ENCODE measurements at places on chromosomes 4 and X.

- DNase-seq = no peak
These were observed 28.2 kb downstream of the F11 start for GRCh38 chr4:186294160-186294559.

DNA sequence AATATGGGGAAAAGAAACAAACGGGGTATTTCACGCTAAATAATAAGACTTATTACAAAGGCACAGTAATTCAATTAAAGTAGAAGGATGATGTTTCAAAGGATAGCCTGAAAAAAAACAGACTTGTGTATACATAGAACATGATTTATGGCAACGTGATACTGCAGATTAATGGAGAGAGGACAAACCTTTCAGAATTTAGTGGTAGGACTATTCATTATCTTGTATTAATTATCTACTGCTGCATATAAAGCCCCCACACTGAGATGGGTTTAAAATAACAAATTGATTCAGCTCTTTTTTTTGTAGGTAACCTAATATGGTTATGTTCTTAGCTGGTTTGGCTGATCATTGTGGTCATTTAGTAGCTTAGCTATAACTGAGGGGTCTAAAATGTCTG lies 1269.0 kb downstream of the FSTL5 start:
- no peak for DNase-seq

DNA sequence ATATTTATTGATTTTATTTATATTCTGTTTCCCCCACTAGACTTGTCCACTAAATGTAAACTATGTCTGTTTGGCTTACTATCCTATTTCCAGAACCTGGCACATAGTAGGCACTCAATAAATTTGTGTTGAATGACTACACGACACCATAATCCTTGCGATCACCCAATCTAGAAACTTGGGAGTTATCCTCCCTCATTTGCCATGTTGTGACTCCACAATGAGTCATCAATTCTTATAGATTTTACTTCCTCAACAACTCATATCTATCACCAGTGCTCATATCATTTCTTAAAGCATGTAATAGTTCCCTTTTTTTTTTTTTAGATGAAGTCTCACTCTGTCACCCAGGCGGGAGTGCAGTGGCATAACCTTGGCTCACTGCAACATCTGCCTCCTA lies 39.9 kb upstream of the VAMP7 start:
- no peak for DNase-seq

DNA sequence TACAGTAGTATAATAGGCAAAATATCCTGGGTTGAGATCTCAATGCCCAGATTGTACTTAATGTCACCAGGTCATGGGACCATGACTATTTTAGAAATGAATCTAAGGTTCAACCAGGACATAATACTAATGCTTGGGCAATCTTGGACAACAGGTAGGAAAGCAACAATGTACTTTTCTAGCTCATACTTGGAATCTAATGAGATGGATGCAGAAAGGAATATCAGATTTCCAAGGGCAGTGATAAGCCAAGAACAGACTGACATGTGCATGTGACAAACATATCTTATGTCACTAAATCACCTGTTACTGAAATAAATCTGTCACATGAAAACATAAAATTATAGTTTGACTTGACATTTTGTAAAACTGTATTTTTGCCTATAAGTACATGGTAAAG lies 51.1 kb downstream of the RPS6KA3 start:
- no peak for DNase-seq

- DNase-seq = no peak
These were observed 23.5 kb downstream of the UVSSA start for GRCh38 chr4:1370321-1371124.

DNA sequence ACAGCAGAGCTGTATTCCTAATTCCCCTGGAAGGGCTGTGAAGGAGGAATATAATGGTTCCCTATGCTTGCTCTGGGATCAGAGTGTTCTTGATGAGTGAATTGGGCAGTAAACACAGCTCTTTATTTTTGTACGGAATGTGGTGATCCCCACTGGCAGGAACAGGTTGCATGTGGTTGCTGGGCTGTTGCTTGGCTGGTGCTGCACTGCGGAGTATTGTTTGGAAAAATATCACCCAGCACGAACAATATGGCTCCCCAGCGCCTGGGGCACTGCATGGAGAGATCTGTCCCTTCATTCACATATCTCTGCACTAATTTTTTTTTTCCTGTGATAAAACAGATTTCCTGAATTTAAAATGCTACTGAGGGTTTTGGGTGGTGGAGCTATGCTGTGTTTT lies 119.7 kb downstream of the MGST2 start:
- no peak for DNase-seq

- DNase-seq = no peak
These were observed 828 bp upstream of the BBS12 start for GRCh38 chr4:122731676-122732075.

GRCh38 chrX:136975684-136976470 lies 57.9 kb downstream of the GPR101 start:
- DNase-seq = no peak

DNA sequence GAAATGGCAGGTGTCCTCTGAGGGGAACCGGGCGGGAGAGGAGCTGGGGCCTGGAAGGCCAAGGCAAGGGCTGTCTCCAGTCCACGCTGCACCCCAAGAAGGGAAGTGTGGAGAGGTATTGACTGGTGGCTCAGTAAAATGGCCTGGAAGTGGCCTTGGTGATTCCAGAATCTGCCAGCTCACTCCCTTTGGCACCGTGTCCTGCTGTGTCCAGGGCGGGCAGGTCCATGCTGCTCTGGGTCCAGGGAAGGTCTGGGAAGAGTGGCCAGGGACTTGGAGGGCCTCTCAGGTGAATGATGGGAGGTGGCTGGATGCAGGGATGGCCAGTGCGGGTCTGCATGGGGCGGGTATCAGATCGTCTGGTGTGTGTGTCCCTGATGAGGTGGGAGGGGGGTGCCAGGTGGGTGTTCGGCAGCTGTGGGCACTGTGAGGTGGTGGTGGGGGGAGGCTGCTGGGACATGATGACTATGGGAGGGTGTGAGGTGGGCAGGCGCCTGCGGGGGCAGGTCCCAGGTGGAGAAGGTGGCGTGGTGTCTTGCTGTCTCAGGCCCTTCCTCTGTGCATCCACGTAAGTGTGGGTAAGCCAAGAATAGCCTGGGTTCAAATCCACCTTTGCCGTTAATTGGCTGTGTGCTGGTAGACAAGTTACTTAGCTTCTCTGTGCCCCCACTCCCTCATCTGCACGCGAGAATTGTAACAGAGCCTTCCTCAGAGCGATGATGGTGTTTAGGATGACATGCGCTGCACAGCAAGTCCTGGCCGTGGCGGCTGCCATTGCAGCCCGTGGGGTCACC lies 17.7 kb downstream of the RGS12 start:
- DNase-seq = no peak

DNA sequence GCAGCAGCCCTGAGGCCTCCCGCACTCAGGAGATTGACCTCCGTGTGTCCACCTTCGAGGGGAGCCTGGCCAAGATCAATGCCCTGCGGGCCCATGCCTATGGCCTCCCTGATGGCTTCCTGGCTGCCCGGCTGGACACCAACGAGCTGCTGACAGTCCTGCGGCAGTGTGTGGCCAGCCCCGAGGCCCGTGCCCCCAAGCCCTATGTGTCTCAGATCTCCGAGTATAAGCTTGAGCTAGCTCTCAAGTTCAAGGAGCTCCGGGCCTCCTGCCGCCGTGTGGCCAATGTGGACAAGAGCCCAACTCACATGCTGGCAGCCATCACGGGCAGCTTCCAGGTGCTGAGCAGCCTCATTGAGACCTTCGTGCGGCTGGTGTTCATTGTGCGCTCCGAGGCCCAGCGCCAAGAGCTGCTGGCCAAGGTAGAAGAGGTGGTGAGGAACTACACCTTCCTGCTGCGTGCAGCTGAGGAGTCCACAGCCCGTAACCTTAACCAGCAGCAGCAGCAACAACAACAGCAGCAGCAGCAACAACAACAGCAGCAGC lies 25.5 kb upstream of the PRPS1 start:
- DNase-seq = no peak

GRCh38 chrX:104270916-104271512 lies 16.3 kb upstream of the ESX1 start:
- DNase-seq = no peak
